ENCODE measurements at places on chromosomes 13 and 19.

DNA sequence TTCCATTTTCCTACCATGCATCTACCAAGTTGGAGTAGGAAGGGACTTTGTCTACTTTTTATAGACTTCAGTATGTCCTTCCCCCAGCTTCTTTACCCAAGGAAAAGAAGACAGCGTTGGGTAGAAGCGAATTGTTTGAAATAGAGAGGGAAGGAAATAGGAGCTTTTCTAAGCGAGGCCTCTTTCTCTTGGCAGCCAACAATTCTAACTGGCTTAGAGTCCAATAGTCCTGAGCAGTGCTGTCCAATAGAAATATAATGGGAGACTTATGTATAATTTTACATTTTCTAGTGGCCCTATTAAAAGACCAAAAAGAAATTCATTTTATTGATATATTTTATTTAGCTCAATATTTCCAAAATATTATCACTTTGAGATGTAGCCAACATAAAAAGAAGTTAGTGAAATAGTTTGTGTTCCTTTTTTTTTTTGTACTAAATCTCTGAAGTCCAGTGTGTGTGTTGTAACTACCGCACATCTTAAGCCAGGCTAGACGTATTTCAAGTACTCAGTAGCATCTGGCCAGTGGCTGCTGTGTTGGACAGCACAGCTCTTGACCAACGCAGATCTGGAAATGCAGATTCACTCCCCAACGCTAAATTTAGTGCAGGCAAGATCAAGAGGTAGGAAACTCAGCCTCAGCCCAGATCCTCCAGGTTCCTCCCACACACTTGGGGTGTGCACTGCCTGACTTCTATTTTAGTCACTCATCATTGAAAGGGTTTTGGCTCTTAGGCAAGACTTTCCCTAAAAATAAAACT lies 179.2 kb downstream of the SHISA2 start:
- DNase-seq, result no peak

DNA sequence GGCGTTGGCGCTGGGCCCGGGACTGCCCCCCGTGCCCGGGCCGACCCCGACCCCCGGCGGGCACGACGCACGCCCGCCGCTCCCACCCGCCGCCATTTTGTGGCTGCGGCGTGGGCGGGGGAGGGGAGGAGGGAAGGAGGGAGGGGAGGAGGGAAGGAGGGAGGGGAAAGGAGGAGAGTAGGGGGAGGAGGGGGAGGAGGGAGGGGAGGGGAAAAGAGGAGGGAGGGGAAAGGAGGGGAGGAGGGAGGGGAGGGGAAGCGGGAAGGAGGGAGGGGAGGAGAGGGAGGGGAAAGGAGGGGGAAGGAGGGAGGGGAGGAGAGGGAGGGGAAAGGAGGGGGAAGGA lies at the start of gene BTBD2:
TSS of gene BTBD2 (minus strand) at position 107 of the 343 bp plus-strand sequence. CDS start at position 96, 11 bp downstream.
- no peak for DNase-seq

DNA sequence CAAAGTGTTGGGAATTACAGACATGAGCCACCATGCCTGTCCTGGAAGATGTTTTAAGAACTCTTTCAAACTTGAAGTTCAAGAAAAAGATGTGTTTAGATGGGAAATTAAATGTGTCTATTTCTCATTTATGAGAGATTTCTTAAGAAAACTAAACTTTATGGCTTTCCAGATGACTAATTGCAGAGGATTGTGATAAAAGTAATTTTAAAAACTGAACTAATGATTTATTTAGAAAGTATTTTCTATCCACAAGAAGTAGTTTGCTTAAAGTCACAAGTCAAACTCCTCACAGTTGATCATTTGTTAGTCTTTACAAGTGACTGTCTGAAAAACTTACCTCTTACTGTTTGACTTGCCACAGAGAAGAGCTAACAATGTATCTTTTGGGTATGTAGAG lies 89.6 kb upstream of the SPRY2 start:
- DNase-seq, result no peak

DNA sequence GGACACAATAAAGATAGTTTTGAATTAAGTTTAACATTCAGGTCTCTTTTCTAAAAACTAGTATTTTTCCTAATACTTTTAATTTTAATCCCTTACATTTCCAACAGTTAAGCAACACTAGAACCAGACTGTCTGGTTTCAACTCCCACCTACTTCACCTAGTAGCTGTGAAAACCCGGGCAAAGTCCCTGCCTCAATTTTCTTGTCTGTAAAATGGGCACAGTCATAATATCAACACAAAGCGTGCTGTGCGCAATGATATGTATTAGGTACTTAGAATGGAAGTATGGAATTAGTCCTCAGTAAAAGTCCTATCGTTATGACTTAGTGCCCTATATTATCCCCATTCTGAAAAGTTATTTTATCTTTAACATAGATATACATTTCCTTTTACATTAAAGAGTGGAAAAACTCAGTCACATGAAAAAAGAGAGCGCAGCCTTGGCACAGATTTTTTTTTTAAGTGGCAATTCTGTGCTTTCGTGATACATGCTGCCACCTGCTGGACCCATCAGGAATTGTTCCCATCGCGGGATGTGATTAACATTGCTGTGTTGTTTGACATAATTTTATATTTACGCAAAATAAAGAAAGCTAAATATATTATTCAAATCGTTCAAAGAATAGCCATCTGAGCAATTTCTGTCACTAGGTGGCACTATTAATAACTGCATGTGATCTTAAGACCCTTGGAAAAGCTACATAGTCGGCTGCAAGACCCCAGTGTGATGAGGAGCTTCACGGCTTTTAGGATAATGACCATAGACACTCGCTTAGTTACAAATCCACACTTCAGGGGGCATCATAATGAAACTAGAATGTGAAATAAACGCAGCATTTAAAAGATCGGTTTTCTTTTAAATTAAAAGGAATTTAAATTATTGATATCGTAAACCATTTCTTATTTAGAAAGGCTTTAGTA lies 59.9 kb downstream of the LIG4 start:
- no peak for DNase-seq
